CD4-positive, alpha-beta T cell treated with Interleukin-2 at 100 ng/mL for 4 hours (primary cell): ENCODE measurements at places on chromosomes 13 and 19.

DNA sequence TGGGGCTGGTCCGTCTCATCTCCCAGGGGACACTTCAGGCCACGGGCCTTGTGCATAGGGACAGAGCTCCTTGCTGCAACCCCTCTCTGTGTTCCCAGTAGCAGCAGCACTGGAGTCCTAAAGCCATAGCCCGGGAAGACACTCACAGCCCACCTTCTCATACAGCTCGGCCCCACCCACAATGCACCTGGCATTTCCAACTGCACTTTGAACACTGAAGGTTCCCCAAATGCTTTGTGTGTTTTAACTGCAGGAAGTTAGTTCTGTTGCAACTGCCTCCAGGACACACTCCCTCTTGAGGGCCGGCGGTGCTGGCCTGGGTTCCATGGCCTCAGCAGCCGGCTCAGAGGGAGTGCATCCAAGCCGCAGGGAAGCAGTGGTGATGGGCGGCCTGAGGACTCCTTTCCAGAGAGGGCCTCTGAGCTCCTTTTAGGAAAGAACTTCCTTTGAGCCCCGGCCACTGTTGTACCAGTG is 22.7 kb upstream of the TMEM255B start:
- DNase-seq, result no peak

DNA sequence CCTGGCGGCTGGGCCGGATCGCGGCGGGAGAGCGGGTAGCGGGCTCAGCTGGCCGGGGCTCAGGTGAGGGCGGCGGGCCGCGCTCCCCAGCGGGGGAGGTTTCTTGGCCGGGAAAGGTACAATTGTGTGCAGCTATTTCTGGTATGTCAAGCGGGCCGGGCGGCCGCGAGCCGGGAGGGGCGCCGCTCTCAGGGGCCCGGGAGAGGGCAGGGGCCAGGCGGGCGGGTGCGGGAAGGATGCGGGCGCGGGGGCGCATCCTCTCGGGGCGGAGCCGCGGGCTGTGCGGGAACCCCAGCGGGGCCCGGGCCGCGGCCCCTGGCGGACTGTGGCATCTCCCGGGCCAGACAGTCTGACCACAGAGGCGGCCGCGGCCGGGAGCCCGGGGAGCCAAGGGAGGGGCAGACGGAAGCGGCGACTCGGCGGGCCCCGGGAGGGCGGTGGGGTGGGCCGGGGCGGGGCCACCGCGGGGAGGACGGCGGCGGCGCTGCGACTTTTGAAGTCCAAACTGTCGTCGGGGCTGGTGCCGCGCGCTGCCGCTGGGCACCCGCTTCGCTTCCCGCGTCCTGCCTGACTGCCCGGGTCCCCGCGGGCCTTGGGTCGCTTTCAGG is at the start of gene LMO7:
Gene LMO7, plus strand, starts transcription at position 503 of the 608 bp plus-strand sequence. CDS start 328 bp downstream, outside the sequence.
- peak; percentile 32 for DNase-seq

- no peak for DNase-seq
Measured at GRCh38 chr13:99922631-99923404, 48.7 kb downstream of the ZIC5 start.

GRCh38 chr13:57739543-57740190 is 108.1 kb downstream of the PCDH17 start:
- no peak for DNase-seq

DNA sequence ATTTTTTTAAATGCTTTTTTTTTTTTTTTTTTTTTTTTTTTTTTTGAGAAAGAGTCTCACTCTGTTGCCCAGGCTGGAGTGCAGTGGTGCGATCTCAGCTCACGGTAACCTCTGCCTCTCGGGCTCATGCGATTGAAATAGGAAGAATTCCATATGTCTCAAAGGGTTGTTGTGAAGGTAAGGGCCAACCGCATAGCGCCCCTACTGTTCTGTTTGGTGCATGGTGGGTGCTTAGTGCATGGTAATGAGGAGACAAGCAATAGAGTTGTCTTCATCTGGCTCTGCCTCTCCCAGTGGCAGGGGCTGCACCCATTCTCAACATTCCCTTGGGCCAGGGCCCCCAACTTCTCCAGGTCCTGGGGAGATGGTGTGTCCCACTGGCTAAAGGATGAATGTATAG is 68.7 kb downstream of the RASL11A start:
- DNase-seq, result peak; percentile 26

GRCh38 chr19:10155839-10156238 is 36.1 kb upstream of the EIF3G start:
- no peak for DNase-seq

GRCh38 chr13:25353344-25353743 is 18.4 kb upstream of the ATP8A2 start:
- DNase-seq, result no peak

DNA sequence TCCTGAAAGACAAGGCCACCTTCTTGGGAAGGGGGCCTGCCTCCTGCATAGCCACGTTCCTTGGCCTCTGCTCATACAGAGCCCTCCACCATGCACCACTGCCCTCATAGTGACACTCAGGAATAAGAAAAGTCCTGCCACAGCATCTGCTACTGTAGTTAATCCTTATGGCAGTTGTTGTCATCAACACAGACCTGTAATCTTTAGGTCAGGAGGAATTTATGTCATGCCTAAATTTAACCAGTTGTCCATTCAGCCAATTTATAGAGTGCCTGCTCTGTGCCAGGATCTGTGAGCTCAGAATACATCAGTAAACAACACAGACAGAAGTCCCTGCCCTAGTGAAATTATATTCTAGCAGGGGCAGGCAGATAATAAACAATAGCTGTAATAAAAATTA is 44.4 kb downstream of the FAM124A start:
- DNase-seq, result no peak

DNA sequence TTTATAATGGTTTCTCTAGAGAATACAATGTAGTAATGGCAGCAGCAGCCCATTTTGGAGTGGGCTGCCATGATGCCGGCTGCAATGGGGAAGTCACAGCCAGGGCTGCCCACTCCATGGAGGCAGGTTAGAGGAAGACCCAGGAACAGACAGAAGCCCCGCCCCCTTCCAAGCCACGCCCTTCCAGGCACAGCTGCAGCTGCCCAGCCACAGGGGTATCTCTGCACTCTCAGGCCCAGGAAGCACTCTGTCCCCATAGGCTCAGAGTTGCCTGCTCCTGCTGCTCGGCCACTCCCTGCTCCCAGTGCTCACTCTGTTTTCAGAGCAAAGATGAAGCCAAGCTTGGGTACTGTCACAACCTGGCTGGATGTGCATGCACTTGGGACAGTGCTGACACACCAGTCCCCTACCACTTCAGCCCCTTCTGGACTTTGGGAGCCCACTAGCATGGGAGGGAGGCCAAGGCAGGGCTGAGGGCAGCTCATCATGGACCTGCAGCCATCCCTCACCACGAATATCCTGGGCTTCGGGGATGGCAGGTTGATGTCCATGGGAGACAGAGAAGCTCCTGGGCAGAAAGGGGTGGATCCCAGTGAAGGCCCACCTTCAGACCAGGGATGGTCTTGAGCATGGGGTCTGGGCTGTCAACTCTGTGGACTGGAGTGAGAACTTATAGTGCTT is 1224.2 kb downstream of the SLITRK5 start:
- DNase-seq, result no peak

DNA sequence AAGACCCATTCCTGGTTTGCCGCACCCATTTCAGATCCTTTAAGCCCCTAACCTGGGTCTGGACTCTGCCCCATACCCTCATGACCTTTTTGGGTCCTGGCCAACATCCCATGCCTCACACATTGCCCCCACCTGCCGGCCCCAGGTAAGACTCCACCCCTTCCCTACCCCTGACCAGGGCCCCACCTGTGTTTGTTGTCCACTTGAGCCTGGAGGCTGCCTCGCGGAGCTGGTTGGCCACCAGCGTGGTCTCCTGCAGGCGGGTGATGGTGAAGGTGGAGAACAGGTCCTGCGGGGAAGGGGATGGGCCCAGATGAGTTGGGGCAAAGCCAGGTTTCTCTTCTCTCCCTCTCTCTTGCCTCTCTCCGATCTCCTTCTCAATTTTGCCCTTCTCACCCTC is 19.5 kb downstream of the MAN2B1 start:
- no peak for DNase-seq

GRCh38 chr19:45761714-45762113 is 7.3 kb downstream of the SIX5 start:
- no peak for DNase-seq

GRCh38 chr19:33686687-33687480 is 65.1 kb downstream of the CHST8 start:
- DNase-seq, result no peak

GRCh38 chr13:25175431-25175830 is 3.3 kb upstream of the AMER2 start:
- DNase-seq, result no peak

GRCh38 chr13:31920727-31921100 is 110.9 kb upstream of the FRY start:
- no peak for DNase-seq

DNA sequence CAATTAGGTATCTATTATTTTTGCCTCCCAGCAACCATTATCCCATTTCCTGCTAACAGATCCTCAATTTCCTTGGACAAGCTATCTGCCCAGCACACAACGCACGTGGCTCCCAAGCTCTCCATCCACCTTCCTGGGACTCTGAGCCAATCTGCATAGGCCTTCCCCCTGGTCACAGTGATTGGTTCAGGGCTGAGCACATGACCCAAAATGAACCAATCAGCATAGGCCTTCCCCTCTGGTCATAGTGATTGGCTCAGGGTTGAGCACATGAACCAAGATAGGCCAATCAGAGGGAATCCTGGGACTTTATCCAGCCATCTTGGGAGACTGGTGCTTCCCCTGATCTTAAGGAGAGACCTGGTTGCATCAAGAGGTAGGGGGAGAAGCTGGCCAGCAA is 5.8 kb downstream of the CPAMD8 start:
- no peak for DNase-seq

GRCh38 chr19:55692681-55693081 is 17.7 kb downstream of the EPN1 start:
- no peak for DNase-seq

GRCh38 chr13:38763446-38764381 is 76.8 kb downstream of the FREM2 start:
- no peak for DNase-seq

DNA sequence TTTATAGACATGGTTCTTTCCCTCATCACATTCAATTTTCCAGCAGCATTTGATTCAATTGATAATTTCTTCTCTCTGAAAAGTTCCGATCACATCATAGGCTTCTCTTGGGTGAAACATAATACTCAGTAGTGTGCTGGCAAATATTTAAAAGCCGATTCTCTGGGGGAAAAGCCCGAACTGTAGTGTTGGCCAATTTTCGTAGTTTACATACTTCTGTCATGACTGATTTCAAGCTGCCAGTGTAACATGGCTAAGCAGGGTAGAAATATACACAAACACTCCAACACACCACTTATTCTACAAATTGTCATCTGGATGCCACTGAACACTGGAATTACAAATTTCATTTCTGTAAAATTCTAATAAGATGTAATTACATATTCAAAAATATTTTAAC is 56.1 kb upstream of the FREM2 start:
- DNase-seq, result no peak

DNA sequence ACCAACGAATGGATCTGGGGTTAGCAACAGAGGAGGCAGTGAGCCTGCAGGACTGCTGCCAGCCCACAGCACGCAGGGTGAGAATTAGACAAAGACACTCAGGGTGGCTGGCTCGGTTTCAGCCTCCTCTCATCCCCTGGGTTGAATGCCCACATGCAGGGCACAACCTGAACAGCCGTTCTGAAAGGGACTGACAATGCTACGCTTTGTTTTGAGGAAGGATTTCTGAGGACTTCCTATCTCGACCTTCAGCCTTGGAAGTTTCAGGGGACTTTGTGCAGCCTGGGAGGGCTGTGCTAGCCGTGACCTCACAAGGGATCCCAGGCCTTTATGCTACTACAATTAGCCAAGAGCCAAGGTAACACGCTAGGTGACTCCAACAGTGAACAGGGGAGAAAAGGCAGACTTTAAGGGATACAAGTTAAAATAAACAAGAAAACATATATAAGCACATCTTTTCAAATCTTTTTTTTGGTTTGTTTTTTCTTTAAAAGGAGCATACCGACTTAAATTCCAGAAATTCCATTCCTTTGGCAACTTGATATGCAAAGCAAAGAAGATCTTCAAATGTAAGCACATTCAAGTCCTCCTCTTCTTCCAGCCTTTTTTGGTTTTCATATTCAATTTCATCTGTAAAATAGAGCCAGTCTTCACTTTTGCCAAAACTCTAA is 34.5 kb upstream of the URAD start:
- DNase-seq, result no peak

- DNase-seq, result no peak
Measured at GRCh38 chr19:16104722-16105121, 7.0 kb upstream of the RAB8A start.

DNA sequence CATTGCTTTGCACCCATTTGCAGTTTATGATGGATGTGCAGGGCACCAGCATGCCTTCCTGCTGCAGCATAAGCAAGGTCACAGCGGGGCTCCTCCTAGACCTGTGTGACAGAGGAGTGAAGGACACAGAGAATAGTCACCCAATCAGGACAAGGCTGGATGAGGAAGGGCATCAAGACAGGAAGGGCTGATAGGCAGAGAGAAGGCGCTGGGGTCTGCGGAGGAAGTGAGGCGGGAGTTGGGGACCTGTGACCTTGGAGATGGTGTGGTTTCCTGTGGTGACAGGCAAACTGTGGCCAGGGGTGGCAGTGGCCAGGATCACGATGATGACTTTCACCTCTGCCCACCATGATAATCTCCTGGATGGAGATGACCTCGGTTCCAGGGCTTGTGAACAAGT is 16.4 kb upstream of the KCTD15 start:
- DNase-seq, result no peak

DNA sequence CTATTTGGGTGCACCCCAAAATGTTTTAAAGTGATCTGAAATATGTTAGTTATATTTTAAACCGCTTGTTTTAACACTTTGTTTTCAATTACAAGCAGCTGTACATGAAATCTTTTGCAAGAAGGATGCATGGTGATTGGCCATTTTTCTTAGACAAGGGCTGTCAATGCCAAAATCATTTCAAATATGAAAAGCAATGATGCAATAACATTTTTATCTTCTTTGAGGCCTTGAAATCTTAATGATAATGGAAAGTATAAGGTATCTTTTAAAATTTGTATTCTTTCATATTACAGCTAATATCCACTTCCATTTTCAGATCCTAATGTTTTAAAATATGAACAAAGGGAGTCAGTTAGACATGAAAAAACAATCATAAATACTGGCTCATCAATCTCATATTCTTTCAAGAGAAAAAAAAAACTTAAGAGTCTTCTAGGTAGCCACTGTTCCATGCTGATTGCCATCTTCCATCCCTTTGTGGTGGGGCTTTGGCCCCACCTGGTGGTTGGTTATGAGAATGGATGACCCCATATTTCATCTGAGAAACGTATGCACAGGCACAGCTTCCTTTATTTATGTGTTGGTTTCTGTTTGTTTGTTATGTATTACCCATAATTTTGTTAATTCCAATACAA is 330.3 kb upstream of the MIR17HG start:
- DNase-seq, result no peak
